Activated naive CD4-positive, alpha-beta T cell treated with anti-CD3 and anti-CD28 coated beads, Interleukin-2, amount 50 U/mL, for 72 hours (primary cell): ENCODE measurements at places on chromosomes 11 and 22.

GRCh38 chr22:46798366-46799350, 36.2 kb downstream of the TBC1D22A start:
- DNase-seq = no peak

- DNase-seq = no peak
These were observed 25.3 kb upstream of the SESN3 start for GRCh38 chr11:95256321-95256779.

- no peak for DNase-seq
These were observed 6.5 kb downstream of the OR4D6 start for GRCh38 chr11:59463190-59463641.

DNA sequence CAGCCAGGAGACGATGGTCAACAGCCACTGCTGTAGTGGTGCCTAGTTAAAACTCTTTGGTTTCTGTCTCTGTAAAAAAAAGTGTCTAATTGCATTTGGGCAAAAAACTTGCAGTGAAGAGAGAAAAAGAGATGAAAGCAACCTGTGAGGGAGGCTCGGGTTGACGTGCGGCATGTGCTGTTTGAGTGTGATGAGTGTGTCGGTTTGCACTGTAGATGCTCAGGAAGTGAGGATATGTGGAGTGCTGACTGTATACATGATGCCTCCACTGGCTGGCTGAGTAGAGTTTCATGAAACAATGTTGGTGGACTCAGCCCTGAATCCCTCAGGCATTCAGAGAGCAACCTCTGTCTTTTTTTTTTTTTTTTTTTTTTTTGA, 4.3 kb upstream of the DGCR6L start:
- no peak for DNase-seq

DNA sequence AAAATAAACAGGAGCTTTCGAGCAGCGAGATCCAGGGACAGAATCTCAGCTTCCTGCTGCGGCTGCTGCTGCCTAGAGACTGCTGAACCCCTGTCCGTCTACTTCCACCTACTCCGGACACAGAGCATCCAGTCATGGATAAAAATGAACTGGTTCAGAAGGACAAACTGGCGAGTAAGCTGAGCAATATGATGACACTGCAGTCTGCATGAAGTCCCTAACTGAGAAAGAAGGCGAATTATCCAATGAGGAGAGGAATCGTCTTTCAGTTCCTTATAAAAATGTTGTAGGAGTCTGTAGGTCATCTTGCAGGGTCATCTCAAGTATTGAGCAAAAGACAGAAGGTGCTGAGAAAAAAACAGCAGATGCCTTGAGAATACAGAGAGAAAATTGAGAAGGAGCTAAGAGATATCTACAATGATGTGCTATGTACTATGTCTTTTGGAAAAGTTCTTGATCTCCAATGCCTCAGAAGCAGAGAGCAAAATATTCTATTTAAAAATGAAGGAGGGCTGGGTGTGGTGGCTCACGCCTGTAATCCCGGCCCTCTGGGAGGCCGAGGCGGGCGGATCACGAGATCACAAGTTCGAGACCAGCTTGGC, 11.1 kb upstream of the MS4A2 start:
- DNase-seq = no peak

DNA sequence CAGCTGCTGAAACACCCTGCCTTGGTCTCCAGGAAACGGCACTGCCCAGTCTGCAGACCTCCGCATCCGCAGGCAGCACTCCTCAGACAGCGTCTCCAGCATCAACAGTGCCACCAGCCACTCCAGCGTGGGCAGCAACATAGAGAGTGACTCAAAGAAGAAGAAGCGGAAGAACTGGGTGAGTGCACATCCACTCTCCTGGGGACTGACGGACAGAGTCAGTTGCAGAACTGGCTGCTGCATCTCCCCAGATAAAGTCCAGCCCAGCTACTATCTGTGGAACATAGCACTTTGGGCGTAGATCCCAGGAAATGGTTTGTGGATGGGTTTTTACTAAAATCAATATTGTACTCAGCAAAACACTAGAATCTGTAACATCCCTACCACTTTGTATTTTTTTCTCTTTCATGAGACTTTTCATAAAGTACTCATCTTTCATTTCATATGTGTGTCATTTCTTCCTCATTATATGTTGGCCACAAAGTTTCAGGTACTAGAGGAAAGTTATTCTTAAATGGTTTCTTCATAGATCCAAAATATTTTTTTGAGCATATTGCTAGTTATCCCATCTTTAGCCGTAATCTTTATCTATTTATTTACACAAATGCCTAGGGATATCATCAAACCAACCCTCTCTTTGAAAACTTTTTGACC, 80.1 kb downstream of the DBX1 start:
- DNase-seq = no peak

DNA sequence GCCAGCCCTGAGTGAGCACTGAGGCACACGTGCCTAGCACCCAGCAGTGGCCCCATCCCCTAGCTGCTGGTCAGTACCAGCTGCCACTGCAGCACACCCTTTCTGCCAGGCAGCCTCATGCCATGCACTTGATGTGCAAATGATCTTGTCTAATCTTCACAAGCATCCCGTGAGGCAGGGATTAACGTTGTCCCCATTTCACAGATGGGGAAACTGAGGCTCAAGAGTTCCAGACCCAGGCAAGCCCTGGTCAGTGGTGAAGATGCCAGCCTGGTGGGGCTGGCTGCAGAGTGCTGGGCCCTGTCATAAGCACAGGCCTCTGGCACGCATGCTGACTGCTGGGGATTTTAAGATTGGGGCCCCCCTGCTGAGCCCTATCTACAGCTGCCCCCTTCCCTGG, 8.4 kb upstream of the CDKN1C start:
- DNase-seq = no peak

GRCh38 chr11:46658259-46658658, 40.9 kb downstream of the ATG13 start:
- no peak for DNase-seq

DNA sequence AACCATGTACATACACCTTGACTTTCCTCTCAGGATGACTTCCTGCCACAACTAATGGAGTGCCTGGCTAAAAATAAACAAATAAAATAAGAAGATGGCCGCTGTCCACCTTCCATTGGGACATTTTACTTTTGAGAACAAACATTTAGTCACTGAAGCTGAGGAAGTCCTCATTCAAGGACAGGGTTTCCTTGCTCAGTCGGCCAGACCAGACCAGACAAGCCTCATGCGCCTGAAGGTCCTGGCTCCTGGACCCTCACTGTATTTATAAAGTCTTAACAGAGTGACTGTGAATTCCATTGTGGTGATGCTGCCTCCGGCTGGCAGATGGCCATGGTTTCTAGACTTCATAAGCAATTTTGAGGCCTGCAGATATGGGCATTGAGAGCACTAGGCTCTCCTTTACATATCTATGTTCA, 114.5 kb downstream of the MAML2 start:
- DNase-seq = no peak

GRCh38 chr11:112058103-112058502, 15.7 kb downstream of the PIH1D2 start:
- no peak for DNase-seq

DNA sequence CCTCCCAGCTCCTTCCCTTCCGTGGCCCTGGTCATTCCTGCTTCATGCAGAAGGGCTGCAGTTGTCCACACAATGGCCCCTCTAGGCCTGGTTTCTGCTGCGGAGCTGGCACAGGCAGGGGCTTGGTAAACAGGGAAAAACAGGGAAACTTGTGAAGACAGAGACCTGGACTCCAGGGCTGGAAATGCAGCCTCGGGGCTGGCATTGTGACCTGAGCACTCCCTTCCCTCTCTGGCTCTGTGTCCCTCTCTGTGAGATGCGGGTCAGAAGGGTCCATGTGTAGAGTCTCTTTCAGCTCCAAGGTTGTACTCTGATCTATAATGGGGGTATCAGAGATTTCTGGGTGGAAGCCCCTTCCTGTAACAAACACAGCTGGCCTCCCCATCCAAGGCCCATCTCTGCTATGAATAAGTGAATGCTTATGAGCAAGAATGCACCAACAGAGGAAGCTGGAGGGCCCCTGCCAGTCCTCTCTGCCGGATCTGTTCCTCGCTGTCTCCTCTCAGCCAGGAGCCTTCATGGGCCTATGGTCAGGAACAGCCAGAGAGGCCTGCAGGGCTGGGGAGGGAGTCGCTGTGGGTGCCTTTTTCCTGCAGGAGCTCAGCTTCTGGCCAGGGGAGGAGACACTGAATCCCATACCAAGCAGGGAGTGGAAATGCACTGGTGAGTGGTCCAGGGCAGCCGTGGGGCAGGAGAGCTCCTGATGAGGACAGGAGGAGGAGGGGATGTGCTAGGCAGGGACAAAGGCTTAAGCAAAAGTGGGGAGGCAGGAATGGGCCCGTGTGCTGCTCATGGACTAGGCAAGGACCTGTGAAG, 6.7 kb upstream of the DERL3 start:
- no peak for DNase-seq

DNA sequence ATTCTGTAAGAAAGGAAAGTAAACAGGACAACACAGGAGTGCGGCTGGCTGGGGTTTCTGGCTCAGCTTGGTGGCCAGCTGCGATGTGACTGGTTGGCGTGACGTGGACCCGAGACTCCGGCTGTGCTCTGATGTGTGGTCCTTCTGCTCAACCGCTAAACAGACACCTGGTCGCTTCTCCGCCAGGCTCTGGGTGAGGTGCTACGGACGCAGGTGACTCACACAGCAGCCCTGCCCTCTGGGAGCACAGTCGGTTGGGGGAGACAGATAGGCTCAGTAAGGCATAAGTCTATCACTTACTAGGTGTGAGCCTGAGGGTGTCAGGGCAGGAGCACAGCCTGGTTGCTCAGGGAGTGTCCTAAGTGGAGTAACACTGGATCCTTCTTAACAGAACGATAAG, 8.2 kb downstream of the RTL6 start:
- no peak for DNase-seq

GRCh38 chr22:36277482-36278291, 24.8 kb downstream of the APOL1 start:
- no peak for DNase-seq

- DNase-seq = no peak
These were observed 243.2 kb upstream of the ZC3H12C start for GRCh38 chr11:109849946-109850345.

GRCh38 chr22:23431337-23432072, 148.6 kb downstream of the IGLL1 start:
- DNase-seq = no peak

GRCh38 chr11:43955381-43956118, 13.1 kb downstream of the C11orf96 start:
- no peak for DNase-seq

DNA sequence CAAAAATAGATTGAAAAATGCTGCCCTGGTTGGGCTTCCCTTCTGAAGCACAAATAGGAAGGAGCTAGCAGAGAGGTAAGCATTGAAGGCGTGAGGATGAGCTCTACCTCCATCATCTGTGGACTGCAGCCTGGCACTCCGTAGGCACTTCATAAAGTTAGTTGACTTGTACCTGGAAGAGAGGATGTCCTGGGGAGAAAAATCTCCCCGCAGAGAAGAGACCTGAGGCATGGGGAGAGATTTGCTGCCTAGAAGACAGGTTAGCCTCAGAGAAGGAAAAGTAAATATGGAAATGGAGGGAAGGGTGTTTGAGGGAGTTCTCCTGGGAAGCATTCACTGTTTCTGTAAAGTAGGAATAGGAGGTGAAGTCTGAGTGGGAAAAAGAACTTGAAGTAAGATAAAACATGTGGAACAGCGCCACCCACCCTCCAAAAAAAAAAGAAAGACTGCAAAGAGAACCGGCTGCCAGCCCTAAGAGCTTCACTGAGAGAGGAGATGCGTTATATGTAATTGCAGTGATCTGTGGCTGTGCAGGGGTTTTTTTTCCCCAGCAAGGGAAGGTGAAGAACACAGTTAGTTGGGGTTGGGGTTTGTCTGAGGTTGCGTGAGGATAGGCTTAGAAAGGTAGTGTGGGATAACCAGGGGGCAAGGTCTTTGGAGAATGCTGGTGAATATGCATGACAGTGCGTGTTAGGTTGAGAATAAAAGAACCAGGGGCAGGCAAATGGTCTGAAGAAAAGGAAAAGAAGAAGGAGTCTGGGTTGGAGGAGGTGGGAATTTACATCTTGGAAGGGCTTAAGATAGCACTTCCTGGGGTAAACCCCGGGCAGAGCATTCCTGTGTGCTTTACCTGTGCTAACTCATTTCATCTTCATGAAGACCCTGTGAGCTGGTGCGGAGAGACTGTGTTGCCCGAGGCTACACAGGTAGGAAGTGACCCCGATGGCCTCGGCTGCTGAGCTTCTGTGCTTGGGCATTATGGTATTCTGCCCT, 16.0 kb downstream of the TNRC6B start:
- no peak for DNase-seq

- DNase-seq = no peak
These were observed 35.9 kb upstream of the SORL1-AS1 start for GRCh38 chr11:121488641-121489040.

GRCh38 chr22:46079093-46079860, 71.0 kb upstream of the PPARA start:
- DNase-seq = no peak

- no peak for DNase-seq
These were observed 3.7 kb downstream of the PPM1F start for GRCh38 chr22:21948824-21949568.

- no peak for DNase-seq
These were observed 101.8 kb downstream of the MYO18B start for GRCh38 chr22:25843660-25844405.

GRCh38 chr11:87739766-87740165, 435.5 kb downstream of the RAB38 start:
- no peak for DNase-seq

DNA sequence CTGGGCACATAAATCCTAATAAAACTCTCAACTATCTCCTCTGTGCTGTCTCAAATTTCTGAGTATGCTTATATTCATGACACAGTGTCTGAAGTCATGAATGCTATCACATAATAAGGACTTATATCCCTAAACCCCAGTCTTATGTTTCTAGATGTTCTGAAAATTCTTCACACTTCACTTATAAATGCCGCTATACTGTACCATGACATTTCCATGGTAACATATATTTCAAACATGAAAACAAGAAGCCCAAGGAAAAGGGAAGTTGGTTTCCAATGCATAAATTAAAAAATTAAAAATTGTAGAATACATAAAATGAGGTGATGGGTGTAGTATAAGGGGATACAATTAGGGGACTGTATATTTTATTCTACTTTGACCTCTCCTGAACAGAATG, 11.7 kb downstream of the GVQW3 start:
- DNase-seq = no peak

DNA sequence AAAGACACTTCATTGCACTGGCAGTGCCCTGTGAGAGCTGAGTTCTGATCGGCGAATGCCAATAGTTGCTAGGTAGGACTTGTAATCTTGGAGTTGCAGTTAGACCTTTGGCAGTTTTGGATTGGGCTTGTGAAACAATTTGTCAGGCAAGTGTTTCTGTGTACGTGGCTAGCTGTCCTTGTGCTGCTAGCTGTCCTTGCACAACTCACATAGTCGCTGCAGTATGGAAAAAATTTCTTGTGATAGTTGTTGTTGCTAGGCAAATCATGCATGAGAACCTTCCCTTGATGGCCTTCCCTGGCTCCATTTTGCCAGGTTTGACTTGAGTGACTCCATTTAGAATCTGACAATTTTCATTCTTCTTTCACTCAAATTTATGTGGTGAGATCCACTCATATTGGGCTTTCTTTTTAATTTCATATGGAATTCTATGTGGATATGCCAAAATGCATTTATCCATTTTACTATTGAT, 140.7 kb downstream of the APIP start:
- DNase-seq = no peak

- peak; percentile 56 for DNase-seq
These were observed 112.1 kb upstream of the DRD2 start for GRCh38 chr11:113587308-113587739.
